ENCODE measurements at places on chromosomes 2 and 18.

GRCh38 chr2:45930396-45930792 lies 278.9 kb downstream of the PRKCE start:
- DNase-seq, result no peak

GRCh38 chr2:20210462-20210861 lies 14.5 kb downstream of the SDC1 start:
- DNase-seq, result no peak

DNA sequence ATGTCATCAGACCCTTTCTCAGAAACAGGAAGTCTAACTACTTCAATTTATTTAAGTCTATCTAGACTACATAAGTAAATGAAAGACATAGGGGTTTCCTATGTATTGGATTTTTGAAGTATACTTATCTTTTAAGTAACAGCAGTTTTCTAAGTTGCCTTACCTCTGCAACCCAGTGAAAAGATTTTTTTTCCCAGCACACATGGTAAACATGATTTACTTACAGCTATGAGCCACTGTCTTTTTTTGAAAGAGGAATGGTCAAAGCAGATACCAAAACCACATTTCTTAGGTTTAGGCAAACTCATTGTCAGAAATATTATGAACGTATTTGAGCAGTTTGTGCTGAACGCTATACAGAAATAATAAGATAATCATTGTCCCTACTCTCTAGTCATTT lies 78.7 kb upstream of the OTX1 start:
- DNase-seq, result no peak

- DNase-seq, result no peak
Observed at GRCh38 chr2:28333606-28334526, 58.8 kb upstream of the FOSL2 start.

DNA sequence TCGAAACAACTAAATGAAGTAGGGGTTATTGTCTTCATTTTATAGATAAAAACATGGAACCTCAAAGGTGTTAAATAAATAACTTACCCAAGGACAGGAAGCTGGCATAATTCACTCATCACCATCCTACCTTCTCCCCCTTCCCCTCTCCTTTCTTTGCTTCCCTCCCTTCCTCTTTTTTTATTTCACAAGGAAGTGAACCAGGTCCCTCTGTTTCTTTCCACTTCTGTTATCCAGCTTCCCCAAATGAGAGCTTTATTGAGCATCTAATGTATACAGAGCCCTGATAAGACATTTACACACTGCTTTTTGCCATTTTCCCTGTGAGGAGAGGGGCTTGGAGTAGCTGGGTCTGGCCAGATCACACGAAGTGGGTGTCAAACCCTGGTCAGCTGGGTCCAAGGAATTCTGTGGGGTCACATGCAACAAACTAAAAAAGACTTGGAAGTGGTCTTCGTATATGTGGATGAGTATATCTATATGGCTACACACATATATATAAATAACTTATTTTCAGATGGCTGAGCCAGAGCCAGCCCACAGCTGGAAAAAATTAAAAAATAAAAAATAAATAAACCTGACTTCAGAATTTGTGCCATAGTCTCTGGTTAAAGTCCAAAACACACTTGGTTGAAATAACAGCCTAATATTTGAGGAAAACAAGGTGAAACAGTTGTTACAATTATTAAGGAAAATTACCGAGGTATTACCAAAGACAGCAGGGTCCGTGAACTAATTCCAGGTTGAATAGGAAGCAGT lies 49.3 kb upstream of the FOSL2 start:
- no peak for DNase-seq
